ENCODE measurements at places on chromosomes 6 and 20.

- DNase-seq = no peak
Observed at GRCh38 chr6:152775428-152775827, 24.8 kb downstream of the VIP start.

DNA sequence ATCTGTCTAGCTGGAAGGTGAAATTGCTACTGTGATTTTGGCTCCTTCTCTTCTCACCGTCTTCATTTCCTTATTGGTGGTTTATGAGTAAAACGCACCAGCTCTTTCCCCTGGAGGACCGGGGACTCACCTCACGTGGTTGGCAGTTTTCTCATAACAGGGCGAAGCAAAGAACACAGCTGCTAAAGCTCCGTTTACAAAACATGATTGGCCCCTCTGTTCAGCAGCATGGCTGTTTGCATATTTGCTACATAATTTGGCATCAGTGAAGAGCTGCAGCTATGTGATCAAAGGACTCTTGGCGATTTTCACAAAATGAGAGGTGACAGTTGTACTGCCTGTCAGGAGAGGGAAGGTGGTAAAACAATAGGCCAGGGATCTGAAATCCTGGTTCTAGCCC is 20.5 kb upstream of the TMEM181 start:
- no peak for DNase-seq

- no peak for DNase-seq
Observed at GRCh38 chr20:1310071-1310470, 18.9 kb downstream of the SDCBP2 start.

DNA sequence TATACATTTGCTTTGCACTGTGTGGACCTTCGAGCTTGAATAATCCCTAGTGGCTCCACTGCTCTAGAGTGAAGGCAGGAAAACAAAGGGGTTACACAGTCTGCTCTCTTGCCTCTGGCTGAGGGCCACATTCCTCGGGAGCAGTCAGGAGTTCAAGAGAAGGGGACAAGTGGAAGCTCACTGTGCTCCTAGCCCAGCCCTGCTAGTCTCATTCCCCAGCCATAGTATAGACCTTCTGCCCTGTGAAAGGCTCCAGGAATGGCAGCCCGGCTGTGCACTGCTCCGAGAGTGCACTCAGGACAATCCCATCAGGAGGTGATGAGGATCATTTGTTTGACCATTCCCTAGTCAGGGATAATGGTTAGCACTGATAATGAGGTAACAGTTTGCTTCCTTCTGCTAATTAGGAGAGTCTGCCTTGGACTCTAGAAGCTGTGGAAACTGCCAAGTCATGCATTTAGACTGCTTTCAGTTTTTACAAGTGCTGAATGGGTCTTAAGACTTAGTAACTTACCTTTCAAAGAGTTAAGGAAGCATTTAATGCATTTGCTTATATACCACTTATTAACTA is 8.5 kb downstream of the IYD start:
- no peak for DNase-seq

DNA sequence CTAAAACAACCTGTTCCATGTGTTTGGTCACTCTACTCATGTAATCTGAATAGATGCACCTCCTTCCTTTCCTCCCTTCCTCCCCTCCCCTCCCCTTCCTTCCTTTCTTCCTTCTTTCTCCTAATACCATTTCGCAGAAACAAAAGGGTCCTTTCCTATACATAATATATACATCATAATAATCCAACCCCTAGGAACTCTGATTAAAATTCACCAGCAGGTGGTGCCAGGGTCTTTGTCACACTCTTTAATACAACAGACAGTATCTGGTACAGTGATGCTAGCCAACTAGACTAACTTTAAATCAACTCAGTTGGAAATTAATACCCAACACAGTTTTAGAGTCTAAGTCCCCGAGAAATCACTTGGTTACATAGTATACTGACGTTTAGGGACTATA is 181.2 kb upstream of the SHLD1 start:
- peak; percentile 68 for DNase-seq

- DNase-seq = no peak
Observed at GRCh38 chr6:93471281-93471680, 51.9 kb upstream of the EPHA7 start.

DNA sequence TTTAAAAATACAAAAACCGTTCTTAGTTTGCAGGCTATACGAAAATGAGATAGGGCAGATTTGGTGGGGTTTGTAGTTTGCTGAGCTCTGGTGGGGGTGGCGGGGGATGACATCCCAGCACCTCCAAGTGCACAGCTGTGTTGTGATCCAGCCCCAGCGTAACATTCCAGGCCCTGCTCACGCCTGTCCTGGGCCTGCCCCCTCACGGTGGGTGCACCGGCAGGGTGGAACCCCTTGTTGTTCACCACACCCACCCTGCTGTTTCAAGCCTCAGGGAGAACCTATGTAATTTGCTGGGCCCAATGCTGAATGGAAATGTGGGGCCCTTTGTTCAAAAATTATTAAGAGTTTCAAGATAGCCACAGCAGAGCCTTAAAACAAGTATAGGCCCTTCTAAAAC is 25.0 kb downstream of the ARMC2 start:
- DNase-seq = no peak

- DNase-seq = no peak
Observed at GRCh38 chr6:79861023-79861422, 86.3 kb downstream of the ELOVL4 start.

DNA sequence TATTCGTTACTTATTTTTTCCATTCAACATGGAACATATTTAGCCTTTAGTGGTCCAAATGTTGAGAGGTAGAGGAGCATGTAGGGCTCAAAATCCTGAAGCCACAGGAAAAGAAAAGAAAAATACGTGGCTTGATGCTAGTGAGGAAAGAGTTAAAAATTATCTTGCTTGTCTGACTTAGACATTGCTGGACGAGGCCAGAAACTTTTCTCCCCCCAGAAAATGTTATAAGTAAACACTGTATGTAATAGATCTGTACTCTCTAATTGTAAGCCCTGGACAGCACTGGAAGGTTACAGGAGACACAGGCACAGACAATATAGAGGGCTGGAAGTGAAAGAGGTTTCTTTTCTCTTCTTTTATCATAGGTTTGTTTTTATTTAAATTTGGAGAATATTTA is 165.6 kb downstream of the ZFP64 start:
- DNase-seq = no peak

DNA sequence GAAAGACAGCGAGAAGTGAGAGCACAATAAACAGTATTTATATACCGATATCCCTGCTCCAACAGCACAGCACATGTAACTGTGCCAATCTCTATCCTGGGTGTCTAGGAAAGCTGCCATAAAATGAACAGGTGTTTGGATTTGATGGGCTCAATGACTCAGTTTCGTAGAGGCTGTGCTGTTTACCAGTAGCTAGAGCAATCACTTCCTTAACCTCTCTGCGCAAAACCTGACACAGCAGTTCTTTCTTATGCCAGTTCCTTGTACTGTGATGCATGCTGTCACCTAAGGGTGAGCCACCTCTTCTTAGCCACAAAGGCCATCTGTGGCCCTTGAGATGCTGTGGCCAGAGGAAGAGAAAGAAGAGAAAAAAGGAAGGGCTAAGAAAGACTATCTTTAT is 59.3 kb downstream of the SHPRH start:
- no peak for DNase-seq

DNA sequence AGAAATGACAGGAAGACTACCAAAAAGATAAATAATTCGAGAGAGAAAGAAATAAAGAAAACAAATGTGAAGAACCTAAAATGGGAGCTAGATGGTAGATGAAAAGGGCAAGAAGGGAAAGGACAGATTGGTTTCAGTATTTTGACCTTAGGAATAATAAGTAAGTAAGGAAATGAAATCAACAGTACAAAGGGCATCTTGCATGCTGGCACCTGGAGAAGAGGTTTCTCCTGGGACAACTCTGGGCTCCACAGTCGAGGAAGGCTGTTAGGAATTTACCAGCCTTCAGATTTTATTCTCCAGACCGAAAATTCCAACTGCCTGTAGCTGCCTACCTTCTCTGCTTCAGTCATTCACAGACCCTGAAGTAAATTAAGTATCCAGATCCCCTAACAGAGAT is 80.5 kb downstream of the SMLR1 start:
- no peak for DNase-seq

Measured in activated CD8-positive, alpha-beta T cell treated with anti-CD3 and anti-CD28 coated beads, Interleukin-2, amount 10 ng/mL, durations not matched to agents 7 days and 5 days (primary cell).